ENCODE measurements at places on chromosomes 4 and X. TPM values are rescaled to one million over a fixed set of nuclear protein-coding genes. Genes with fewer than 3 reads are reported as not detected.

DNA sequence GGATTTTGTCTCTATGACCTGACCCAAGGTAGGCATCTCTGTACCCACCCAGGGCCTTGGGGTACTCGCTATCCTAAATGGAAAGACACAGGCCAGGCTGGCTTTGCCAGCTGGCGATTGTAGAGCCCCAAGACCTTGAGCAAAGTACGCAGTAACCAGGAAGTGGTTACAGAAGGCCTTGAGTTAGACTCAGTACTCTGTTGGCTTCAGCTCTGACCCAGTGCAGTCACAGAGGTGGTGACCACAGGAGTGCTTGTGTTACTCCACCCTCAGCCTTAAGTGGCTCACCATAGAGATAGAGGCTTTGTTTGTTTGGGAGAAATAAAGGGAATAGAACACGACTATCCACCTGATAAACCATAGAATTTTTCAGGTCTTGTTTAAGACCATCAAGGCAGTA is 880.5 kb upstream of the POU3F4 start:
- no peak for DNase-seq
- no peak overlapping the region for H3K4me3 ChIP-seq
- H3K27me3 ChIP-seq = no peaks in the 10 kb centered on the region
- no peaks in the 10 kb centered on the region for H3K4me1 ChIP-seq
- no peaks in the 10 kb centered on the region for H3K36me3 ChIP-seq

- H3K4me1 ChIP-seq = peaks cover 49% of the 10 kb centered on the region
- H3K4me3 ChIP-seq = no peak overlapping the region
- no peak for DNase-seq
- no peaks in the 10 kb centered on the region for H3K27me3 ChIP-seq
These were observed 11.0 kb upstream of the CXCL2 start for GRCh38 chr4:74109870-74110605.

GRCh38 chr4:68466185-68466584 is 18.9 kb downstream of the TMPRSS11E start:
- no peaks in the 10 kb centered on the region for H3K27me3 ChIP-seq
- DNase-seq = no peak
- no peaks in the 10 kb centered on the region for H3K4me1 ChIP-seq
- H3K4me3 ChIP-seq = no peak overlapping the region
- H3K36me3 ChIP-seq = no peaks in the 10 kb centered on the region

GRCh38 chr4:86685401-86685800 is 91.3 kb downstream of the PTPN13 start:
- no peaks in the 10 kb centered on the region for H3K4me1 ChIP-seq
- no peaks in the 10 kb centered on the region for H3K36me3 ChIP-seq
- no peak overlapping the region for H3K4me3 ChIP-seq
- no peak overlapping the region for H3K27ac ChIP-seq

Gene P2RY8
- total RNA-seq = 0.54 TPM

Gene MED14
- 16.6 TPM for total RNA-seq

Gene MBNL3
- 14.0 TPM for total RNA-seq
